ENCODE measurements at places on chromosomes 11 and 22.
A peak's percentile ranks its signal among the peaks of the same experiment; 100 is the strongest.

DNA sequence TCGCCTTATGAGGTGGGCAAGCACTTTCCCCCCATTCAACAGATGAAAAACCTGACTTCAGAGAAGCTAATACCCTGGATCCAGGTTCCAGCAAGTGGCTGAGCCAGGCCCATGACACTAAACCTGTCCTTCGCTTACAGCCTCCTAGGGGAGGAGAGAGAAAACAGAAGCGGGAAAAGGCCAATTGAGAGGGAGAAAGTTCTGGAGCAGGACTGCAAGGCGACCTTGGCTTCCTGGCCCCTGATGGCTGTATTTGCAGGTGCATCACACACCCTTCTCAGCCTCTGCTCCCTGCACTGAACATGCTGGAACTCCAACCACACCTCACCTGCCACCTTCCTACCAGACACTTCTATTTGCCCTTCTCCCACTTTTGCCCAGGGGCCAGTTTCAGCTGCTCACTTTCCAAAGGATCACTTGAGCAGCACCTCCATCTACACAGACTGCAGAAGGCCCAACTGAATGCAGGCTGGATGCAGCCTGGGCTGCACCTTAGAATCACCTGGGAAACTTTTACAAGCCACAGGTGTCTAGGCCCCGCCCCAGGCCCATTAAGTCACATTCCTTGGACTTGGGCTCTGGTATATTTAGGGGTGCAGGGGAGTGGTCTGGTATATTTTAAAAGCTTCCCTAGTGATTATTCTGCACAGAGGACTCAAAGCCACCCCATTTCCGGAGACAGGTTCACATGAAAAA lies 14.3 kb upstream of the ADA2 start:
- DNase-seq = no peak

- DNase-seq = no peak
Measured at GRCh38 chr11:64243236-64243854, 2.5 kb downstream of the FKBP2 start.

DNA sequence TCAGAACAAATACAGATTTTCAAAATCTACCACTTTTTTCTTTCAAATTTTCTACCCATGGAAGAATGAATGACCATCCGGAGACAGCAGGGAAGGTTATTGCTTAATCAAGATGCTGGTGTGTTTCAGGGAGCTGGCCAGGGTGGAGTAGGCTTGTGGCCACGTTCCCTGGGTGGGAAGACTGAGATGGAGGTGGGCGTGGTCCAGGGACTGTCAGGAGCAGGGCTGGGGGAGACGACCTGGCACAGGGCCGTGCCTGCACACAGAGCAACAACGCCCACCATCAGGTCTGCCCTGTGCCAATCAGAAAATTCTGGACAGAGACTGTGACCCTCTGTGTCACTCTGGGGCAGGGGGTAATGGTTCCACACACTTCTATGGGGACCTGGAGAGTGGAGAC lies 7.1 kb upstream of the APOBEC3H start:
- no peak for DNase-seq

GRCh38 chr11:76048763-76049162 lies 157.5 kb downstream of the WNT11 start:
- DNase-seq = no peak

DNA sequence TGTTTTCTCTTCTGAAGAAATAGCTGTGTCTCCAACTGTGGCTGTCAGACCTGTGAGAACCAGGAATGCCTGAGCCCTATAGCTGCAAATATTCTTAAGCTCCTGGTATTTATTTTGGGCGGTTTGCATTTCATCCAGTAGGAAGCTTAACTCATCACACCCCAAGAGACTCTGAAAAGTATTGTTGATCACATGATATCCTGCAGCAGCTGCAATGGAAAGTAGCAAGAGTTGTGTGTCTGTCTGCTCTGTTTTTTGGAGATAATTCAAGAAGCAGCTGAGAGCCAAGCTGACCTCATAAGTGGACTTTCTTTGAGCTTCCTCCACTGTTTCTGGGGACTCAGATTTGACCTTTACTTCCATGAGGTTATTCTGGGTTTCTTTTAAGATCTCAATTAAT lies 36.4 kb upstream of the MRPL17 start:
- no peak for DNase-seq

DNA sequence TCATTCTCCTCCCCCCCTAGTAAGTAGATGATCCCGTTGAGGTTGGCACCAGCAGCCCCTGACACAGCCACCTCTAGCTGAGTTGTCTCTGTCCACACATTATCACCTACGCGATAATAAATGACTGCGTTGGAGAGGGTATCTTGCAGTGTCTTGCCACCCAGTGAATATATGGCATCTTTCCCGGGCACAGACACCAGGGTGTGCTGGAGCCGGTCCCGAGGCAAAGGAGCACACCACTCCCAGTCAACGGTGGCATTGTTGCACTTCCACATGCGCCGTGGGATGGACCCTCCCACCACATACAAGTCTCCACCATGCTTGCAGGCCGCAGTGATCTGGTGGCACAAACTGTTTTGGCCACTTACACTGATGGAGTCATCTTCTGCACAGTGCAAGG lies 5.4 kb downstream of the KBTBD4 start:
- DNase-seq = no peak

DNA sequence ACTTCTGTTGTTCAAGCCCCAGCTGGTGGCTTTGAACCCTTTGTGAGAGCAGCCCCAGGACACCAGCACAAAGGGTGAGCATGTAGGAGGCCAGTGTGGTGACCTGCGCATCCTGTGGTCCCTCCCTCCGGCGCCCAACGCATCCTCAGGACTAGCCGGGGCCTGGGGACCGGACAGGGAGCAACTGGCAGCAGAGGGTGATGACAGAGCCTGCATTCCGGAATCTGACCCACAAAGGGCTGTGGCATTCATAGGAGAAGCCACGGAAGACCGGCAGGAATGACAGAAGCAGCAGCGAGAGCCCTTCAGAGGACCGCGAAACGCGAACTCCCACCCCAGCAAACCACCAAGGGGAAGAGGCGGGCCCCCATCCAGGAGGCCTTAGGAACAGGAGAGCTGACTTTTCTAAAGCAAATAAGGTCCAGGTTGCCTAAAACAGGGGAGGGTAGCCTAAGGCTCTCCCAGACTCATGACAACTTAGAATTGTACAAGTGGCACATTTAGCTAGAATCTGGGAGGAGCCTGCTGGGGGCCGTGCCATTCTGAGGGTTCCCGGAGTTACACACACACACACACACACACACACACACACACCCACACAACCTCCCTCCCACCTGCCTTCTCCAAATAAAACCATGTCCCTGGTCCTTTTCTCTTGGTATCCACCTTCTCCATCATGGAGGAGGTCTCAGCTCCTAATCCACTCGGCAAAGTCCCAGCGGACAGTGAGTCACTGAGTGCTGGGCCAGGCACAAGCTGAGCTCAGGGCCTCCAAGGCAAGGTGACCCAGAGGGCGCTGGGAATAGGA lies 232.7 kb downstream of the CTTN start:
- no peak for DNase-seq

GRCh38 chr11:94028436-94028835 lies 7.3 kb downstream of the HEPHL1 start:
- no peak for DNase-seq

GRCh38 chr11:1289211-1289935 lies 20.1 kb downstream of the TOLLIP start:
- DNase-seq = no peak

DNA sequence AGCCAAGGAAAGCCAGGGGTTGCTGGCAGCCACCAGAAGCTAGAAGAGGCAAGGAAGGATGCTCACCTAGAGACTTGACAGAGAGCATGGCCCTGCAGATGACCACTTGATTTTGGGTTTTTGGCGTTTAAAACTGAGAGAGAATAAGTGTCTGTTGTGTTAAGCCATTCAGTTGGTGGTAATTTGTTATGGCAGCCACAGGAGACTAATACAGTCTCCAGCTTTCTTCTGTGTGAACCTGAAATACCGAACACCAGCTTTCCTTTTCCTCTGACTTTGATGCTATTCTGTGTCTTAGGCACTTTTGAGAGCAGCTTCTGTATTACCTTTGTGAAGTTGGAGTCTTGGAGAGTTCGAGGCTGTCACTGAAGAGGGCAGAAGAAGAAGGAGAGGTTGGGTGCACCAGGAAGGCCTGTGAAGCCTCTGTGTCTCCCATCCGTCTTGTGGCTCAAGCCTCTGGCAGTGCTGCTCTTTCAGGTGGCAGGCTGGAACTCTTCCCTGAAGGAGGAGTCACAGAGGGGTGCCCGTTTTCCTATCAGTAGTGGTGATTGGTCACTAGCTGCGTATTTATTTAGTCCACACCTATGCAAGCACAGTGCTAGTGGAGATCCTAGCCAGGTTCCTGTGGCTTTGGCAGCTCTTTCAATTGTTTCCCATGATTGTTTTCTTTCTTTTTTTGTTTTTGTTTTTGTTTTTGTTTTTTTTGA lies 2.5 kb downstream of the TBC1D22A start:
- DNase-seq = no peak

- DNase-seq = no peak
Measured at GRCh38 chr11:19313140-19313539, 72.4 kb upstream of the E2F8 start.

DNA sequence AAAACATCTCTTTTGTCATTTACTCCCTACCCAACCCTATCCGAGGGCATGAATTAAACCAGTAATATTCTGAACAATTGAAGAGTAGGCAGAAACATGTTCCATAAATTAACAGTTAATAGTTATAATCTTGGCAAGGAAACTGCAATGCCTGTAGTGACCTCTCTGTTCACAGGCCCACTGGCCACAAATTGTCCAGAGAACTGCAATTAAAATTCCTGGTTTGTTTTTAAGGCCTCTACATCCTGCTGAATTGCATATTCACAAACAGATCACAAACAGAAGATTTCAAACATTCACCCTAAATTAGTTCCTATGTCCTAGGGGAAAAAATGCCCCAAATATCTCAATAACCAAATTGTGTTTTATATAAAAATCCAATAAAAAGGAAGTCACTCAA lies 143.2 kb upstream of the TRPC6 start:
- no peak for DNase-seq

GRCh38 chr22:21030621-21031544 lies 1.5 kb downstream of the SLC7A4 start:
- no peak for DNase-seq

- DNase-seq = no peak
Measured at GRCh38 chr11:7600205-7600775, 73.0 kb downstream of the CYB5R2 start.

DNA sequence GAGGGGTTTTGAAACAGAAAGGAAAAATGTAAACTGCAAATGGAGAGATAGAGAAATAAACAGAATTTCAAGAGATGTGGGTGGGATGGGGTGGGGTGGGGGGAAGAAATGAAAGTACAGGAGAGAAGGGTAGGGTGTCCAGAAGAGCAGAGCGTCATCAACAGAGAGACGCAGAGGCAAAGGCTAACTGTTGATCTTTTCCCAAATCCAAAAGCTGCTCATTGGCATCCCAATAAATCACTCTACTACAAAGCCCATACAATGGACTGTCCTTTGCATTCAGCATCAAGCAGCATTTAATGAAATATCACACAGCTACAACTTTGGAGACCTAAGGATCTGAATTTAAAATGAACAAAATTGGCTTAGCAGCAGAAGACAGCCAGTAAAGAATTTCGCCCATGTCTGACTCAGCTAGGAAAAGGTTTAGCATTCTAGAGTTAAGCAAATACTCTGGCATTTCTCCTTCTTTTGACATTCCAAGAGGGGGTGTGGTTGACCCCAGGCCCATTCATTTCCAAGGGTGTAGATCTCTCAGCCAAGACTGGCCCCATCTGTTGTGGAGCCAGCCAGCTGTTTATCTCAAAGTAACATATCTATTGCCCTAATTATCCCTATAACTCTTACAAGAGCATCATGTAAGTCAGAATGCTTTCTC lies 1.5 kb downstream of the RAB30 start:
- DNase-seq = no peak

- DNase-seq = no peak
Measured at GRCh38 chr11:92154611-92155010, 70.0 kb upstream of the FAT3 start.

GRCh38 chr22:36224245-36224644 lies 15.1 kb downstream of the APOL2 start:
- DNase-seq = no peak

DNA sequence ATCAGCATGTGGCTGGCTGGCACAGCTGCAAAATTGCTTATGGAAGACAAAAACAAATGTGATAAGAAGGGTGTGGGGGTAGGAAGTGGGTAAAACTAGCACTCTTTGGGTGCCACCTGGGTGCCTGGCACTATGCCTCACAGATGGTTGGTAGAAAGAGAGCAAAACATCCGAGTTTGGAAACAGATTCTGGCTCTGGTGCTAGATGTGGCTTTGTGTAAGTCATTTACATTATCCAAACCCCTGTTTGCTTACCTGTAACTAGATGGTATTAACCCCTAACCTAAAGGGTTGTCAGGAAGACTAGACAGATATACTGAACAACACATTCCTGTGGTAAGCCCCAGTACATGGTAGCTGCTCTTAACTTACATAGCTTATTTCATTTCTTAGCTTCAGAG lies 905.6 kb downstream of the DLG2 start:
- DNase-seq = no peak

DNA sequence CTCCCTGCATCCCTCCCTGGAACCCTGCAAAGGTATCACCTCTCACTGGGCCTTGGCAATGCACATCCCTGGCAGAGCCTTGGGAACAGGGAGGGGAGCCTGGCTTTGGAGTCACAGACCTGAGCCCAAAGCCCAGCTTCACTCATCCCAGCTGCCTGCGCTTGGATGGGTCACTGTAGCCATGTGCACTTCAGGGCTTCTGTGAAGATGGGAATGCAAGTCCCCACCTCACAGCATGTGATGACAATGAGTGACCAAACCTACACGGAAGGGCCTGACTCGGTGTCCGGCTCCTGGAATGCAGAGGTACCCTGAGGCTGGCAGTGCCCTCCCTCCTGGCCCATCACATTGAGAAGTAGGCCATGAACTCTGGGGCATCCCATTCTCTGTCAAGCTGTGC lies 22.8 kb upstream of the BAIAP2L2 start:
- DNase-seq = no peak

- DNase-seq = no peak
Measured at GRCh38 chr11:101096036-101096704, 33.4 kb downstream of the PGR start.

- DNase-seq = no peak
Measured at GRCh38 chr11:71163371-71163770, 89.0 kb downstream of the SHANK2 start.

GRCh38 chr11:82765466-82766034 lies 31.9 kb upstream of the FAM181B start:
- no peak for DNase-seq

- peak; percentile 43 for DNase-seq
Measured at GRCh38 chr11:34356913-34357700, 703 bp downstream of the ABTB2 start.

DNA sequence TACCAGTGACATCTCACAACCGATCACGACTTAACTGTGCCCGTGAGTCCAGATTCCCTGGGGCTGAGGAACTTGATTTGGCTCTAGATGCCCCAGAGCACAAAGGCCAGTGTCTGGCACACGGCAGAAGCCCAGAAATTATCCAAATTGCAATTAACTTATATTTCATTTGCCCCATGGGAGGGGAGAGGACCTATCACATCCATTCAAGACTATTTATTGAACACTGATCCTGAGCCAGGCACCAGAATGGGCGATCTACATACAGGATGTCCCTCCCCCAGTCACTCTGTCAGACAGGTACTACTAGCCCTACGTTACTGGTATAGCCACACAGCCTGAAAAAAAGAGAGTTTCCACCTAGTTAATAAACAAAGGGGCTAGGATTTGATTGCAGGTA lies 5.1 kb downstream of the DNAL4 start:
- DNase-seq = no peak

- no peak for DNase-seq
Measured at GRCh38 chr22:48753752-48754517, 1073.7 kb downstream of the BRD1 start.
